Anterior cingulate cortex (tissue), 58 donors: ENCODE measurements at places on chromosomes 7 and 10.

- DNase-seq = no peak
Measured at GRCh38 chr10:44316187-44316921, 68.5 kb downstream of the CXCL12 start.

DNA sequence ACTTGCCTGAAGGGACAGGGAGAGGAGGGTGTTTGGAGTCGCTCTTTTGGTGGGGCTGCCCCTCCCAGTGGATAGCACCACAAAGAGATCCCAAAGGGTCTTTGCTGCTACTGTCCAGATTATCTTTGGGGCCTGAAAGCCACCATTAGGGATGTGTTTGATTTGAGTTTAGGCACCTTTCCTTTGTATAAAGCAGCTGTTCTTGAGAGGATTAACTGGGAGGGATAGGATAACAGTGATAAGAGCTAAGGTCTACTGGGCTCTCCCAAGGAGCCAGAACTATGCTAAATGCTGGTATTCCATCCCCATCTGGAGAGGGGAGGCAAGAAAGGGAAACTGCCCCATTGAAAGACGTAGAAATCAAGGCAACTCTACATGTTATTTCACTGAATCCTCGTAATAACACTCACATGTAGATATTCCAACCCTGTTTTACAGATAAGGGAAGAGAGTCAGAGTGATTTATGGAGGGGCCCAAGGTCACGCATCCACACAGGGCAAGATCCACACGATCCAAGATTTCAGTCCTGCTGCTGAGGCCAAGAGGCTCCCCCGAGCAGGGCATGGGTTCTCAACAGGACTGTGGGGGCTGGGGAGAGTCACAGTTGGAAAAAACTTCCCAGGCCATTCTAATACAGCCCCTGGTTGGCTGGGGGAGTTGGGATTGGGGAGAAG is 11.1 kb upstream of the TCF7L2 start:
- no peak for DNase-seq

GRCh38 chr10:124998624-124999291 is 56.8 kb downstream of the ZRANB1 start:
- no peak for DNase-seq

GRCh38 chr10:24008164-24009091 is 200.5 kb upstream of the KIAA1217 start:
- DNase-seq = no peak

DNA sequence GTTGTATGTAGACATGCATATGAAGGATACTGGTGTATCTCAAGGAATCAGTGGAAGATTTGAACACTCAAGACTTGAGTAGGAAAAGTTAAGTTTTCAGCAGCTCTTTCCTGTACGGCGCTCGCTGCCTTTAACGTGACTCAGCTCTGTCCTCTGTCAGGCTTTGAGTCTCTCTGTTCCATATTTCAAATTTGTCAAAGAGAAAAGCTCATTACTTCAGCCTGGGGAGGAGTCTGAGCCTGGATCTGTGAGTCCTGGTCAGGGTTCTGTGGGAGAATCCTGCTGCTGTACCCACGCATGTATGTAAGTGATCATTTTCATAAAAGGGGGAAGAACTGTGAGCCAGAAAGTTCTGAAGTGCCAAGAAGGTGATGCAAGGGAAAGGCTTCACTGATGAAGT is 13.8 kb upstream of the MPP7 start:
- no peak for DNase-seq

GRCh38 chr7:133859871-133860450 is 267.2 kb upstream of the LRGUK start:
- DNase-seq = no peak

DNA sequence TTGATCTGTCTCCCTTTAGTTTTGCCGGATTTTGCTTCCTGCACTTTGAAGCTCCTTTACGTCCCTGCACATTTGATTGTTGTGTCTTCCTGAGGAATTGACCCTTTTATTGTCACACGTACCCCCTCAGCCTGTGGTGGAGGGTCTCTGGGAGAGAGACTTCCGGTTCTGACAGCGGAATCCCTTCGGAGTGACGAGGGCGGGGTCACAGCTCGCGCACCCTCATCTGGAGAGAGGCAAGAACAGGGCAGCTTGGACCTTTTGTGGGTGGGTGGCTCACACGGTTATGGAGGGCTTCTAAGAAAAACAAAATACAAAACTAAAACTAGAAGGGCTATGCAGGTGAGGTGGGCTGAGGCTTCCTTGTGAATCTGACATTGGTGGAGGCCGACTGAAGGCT is 26.0 kb downstream of the AMZ1 start:
- DNase-seq = no peak

DNA sequence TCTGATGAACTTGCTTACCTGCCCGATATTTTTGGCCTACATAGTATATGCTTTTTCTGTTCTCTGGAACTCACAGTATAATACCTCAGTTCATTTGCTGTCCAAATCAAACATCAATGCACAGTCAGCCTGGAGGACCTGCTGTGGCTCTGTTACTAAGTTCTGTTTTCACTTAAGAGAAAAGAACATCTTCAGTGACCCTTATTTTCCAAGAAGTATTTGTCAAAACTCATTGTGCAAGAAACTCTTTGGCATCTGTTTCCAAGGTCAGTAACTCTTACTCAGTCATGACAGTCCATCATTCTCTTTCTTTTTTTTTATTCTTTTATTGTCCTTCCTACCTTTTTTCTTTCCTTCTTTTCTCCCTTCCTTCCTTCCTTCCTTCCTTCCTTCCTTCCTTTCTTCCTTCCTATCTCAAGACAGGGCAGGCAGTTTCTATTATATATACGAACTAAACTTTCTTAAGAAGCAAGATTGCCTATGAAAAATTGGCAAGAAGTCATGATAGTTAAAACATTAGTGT is 37.8 kb upstream of the SEM1 start:
- DNase-seq = no peak
